Lower lobe of right lung (tissue), 2 donors: ENCODE measurements at places on chromosomes 3 and 15. TPM values are rescaled to one million over a fixed set of nuclear protein-coding genes. Genes with fewer than 3 reads are reported as not detected.
A peak's percentile ranks its signal among the peaks of the same experiment; 100 is the strongest.

- no peaks in the 10 kb centered on the region for H3K27me3 ChIP-seq
- DNase-seq, result no peak
- no peaks in the 10 kb centered on the region for H3K4me1 ChIP-seq
Observed at GRCh38 chr3:175304404-175304803, 445.3 kb downstream of the NAALADL2 start.

LDHAL6B gene
- not detected for total RNA-seq

CTXND1 gene
- 1.8 TPM for total RNA-seq

- H3K4me1 ChIP-seq, result peaks cover 65% of the 10 kb centered on the region
- peaks cover 3% of the 10 kb centered on the region for H3K27me3 ChIP-seq
- no peaks in the 10 kb centered on the region for H3K36me3 ChIP-seq
- H3K27ac ChIP-seq, result peak overlapping the region; percentile 42
Observed at GRCh38 chr3:53150247-53151085, 10.5 kb upstream of the PRKCD start.

DNAH12 gene
- total RNA-seq, result 11.2 TPM

GRCh38 chr15:85491691-85492090 lies 111.3 kb downstream of the AKAP13 start:
- no peaks in the 10 kb centered on the region for H3K36me3 ChIP-seq
- H3K4me1 ChIP-seq, result peaks cover 66% of the 10 kb centered on the region
- no peak overlapping the region for H3K4me3 ChIP-seq
- no peaks in the 10 kb centered on the region for H3K27me3 ChIP-seq
- no peak overlapping the region for H3K27ac ChIP-seq

DNA sequence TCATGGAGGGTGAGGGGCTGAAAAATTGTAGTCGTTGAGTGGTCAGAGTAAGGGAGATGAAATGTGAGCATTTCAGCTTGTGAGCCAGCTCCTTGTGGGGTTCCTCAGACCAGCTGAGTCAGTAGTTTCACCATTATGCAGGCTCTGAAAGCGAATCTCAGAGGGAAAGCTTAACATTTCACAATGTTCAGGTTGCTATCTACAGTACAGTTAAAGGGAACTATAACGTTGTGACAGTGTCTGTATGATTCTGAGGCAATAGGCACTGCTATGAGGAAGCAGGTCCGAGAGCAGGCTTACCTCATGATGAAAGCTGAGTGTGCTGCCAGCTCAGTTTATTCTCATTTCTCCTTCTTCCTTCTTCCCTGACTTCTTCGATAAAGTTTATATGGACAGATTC lies 469.6 kb downstream of the EDEM1 start:
- H3K4me1 ChIP-seq, result no peaks in the 10 kb centered on the region
- H3K36me3 ChIP-seq, result no peaks in the 10 kb centered on the region
- H3K4me3 ChIP-seq, result no peak overlapping the region

ITIH1 gene
- not detected for total RNA-seq

GRCh38 chr3:169668072-169668956 lies 4.8 kb upstream of the MECOM start:
- H3K27ac ChIP-seq, result peak overlapping the region; percentile 73
- H3K4me1 ChIP-seq, result peaks cover 21% of the 10 kb centered on the region
- H3K36me3 ChIP-seq, result no peaks in the 10 kb centered on the region
- peaks cover 61% of the 10 kb centered on the region for H3K27me3 ChIP-seq
- peak; percentile 68 for DNase-seq

DNA sequence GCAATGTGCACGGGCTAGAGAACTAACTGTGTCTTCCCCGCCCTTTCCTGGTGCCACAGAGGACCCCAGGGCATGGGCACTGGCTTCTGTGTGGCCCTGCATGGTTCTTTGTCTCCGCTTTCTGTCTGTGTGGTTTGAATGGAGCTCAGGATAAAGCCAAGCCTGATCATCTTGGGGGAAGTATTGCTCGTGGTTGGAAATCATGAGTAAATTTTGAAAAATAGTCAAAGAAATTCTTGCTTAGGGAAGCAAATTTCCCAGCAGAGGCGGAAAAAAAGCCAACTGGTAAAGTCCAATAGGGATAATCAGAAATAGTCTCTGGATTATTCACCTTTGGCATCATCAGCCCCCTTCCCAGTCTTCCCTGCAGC lies 55.4 kb downstream of the MAGEF1 start:
- H3K4me3 ChIP-seq, result no peak overlapping the region
- no peak for DNase-seq
- H3K27ac ChIP-seq, result no peak overlapping the region
- no peaks in the 10 kb centered on the region for H3K27me3 ChIP-seq
- H3K36me3 ChIP-seq, result no peaks in the 10 kb centered on the region

- H3K27ac ChIP-seq, result no peak overlapping the region
- H3K27me3 ChIP-seq, result no peaks in the 10 kb centered on the region
- DNase-seq, result no peak
- no peaks in the 10 kb centered on the region for H3K36me3 ChIP-seq
Observed at GRCh38 chr3:46646700-46647099, 34.4 kb downstream of the FAM240A start.

DNA sequence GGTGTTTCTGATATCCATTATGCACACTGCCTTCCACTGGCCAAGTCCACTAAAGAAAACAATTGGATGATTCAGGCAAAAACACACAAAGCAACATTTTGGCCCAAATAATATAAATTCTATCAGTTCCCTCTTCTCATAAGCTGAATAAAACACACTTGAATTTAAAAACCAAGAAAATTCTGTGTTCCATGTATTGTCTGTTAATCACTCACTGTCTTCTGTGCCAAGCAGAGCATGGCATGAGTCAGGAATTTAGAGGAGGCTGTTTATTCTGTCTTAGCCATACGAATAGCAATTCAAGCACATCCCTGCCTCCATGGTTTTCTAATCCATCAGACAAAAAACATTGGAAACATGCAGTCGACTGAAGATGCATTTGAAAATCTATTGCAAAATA lies 215.6 kb upstream of the UMPS start:
- no peak overlapping the region for H3K4me3 ChIP-seq
- DNase-seq, result no peak
- no peaks in the 10 kb centered on the region for H3K4me1 ChIP-seq
- H3K36me3 ChIP-seq, result no peaks in the 10 kb centered on the region
- H3K27me3 ChIP-seq, result no peaks in the 10 kb centered on the region
- no peak overlapping the region for H3K27ac ChIP-seq

DNA sequence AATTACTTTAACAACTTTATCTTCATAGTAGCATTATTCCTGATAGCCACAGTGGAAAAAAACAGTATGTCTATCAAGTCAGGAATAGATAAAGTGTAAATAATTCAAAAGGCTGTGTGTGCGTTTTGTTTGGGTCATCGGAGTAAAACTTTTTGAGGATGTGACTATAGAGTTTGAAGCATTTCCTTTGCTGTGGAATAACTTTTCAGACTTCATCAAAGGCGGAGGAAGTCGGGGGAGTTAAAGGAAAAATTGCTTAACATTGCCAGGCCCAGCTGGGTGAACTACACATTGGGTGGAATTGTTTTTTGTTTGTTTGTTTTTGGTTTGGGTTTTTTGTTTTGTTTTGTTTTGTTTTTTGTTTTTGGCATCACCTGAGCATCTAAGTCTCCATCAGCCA lies 70.4 kb upstream of the CRTC3 start:
- no peak overlapping the region for H3K4me3 ChIP-seq
- H3K27me3 ChIP-seq, result no peaks in the 10 kb centered on the region
- no peak for DNase-seq
- peaks cover 20% of the 10 kb centered on the region for H3K4me1 ChIP-seq
- H3K27ac ChIP-seq, result peak overlapping the region; percentile 0

GRCh38 chr15:101027273-101027901 lies 108.2 kb downstream of the LRRK1 start:
- no peaks in the 10 kb centered on the region for H3K27me3 ChIP-seq
- DNase-seq, result no peak
- H3K4me1 ChIP-seq, result peaks cover 26% of the 10 kb centered on the region

GRCh38 chr15:85354461-85354860 lies 25.9 kb upstream of the AKAP13 start:
- DNase-seq, result no peak
- no peak overlapping the region for H3K27ac ChIP-seq
- H3K36me3 ChIP-seq, result no peaks in the 10 kb centered on the region
- H3K4me3 ChIP-seq, result no peak overlapping the region
- H3K27me3 ChIP-seq, result no peaks in the 10 kb centered on the region
- H3K4me1 ChIP-seq, result peaks cover 13% of the 10 kb centered on the region

- DNase-seq, result no peak
- H3K27ac ChIP-seq, result no peak overlapping the region
- H3K27me3 ChIP-seq, result no peaks in the 10 kb centered on the region
- H3K4me1 ChIP-seq, result peaks cover 28% of the 10 kb centered on the region
- H3K4me3 ChIP-seq, result no peak overlapping the region
- H3K36me3 ChIP-seq, result no peaks in the 10 kb centered on the region
Observed at GRCh38 chr3:58540176-58540858, 3.3 kb upstream of the ACOX2 start.

DNA sequence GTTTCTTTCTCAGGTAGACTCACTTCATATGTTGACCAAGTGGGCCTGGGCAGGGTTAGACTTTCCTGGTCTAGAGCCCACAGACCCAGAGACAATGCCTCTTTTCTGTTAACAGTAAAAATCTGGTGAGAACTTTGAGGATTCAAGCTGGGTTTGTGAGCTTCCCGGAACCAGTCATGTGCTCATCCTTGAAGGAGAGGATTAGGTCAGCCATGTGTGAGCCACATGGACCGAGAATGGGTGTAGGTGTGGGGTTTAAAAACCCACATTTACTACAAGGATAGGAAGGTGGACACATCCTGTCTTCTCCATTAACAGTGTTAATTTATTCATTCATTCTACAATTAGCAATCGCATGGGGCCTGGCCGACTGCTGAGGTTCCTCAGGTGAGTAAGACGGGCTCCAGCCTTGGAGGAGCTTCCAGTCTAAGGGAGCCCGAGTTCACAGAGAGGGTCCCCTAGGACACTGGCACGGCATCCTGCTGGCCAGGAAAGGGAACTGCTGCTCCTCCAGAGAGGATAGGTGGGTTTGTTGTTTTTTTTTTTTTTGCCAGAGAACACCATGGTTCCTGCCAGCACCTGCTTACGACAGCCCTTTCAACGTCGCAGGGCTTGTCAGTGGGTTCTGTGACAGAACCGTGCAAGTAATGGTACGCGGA lies 69.0 kb downstream of the SQOR start:
- H3K4me1 ChIP-seq, result peaks cover 9% of the 10 kb centered on the region
- peaks cover 11% of the 10 kb centered on the region for H3K27me3 ChIP-seq
- H3K4me3 ChIP-seq, result peak overlapping the region; percentile 54

GMPPB gene
- total RNA-seq, result 27.3 TPM

MORC1 gene
- not detected for total RNA-seq

DNA sequence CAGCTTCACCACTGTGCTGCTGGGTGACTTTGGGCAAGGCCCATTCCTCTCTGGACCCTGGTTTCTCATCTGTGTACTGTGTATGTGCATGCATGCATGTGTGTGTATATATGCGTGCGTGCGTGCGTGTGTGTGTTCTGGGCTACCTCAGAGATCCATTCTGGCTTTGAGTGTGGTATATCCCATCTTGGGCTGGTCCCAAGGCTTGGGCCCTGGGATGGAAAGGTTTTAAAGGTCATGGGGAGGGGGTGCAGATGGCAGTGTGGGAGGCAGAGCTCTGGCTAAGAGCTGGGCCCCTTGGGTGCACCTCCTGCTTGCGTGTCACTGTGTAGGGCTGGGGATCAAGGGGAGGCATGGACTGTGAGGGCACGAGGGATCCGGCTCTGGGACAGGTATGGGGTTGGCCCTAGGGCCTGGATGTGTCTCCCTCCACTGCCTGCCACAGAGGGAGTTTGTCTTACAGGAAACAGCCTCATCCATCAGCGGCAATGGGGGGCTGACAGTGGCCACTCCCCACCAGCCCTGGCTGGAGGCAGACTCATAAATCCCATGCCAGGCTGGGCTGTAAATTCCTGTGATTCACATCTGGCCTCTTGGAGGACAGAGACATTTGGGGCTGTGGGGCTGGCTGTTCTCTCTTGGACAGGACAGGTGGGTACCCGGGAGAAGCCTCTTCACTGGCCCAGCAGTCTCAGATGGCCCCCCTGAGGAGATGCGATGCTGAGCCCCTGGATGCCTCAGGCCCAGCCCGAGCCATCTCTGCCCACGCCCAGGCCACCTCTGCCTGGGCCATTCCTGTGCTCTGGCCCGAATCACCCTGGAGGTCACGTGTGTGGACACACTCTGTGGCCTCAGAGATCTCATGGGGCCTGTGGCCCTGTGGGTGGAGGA lies 21.4 kb upstream of the CSPG4 start:
- H3K4me1 ChIP-seq, result peaks cover 30% of the 10 kb centered on the region
- no peaks in the 10 kb centered on the region for H3K36me3 ChIP-seq
- no peaks in the 10 kb centered on the region for H3K27me3 ChIP-seq
- DNase-seq, result peak; percentile 41

DNA sequence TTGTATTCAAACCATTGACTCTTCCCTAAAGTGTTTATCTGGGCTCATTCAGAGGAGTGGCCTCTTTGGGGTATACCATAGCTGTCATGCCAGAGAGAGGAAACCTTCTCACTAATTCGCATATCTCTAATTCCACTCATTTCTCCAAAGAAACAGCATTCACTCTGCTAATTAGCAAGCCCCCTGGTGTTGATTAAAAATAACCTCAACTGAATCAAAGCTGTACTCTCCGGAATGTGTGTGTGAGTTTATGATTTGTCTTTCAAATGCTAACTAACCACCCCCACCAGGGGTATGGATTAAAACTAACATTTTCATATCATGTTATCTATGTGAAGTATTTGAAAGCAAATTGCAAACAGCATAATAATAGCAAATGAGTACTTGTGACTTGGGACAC lies 45.5 kb downstream of the PAQR5 start:
- H3K4me3 ChIP-seq, result no peak overlapping the region
- H3K36me3 ChIP-seq, result no peaks in the 10 kb centered on the region
- no peaks in the 10 kb centered on the region for H3K27me3 ChIP-seq
- no peak for DNase-seq
- no peaks in the 10 kb centered on the region for H3K4me1 ChIP-seq

DNA sequence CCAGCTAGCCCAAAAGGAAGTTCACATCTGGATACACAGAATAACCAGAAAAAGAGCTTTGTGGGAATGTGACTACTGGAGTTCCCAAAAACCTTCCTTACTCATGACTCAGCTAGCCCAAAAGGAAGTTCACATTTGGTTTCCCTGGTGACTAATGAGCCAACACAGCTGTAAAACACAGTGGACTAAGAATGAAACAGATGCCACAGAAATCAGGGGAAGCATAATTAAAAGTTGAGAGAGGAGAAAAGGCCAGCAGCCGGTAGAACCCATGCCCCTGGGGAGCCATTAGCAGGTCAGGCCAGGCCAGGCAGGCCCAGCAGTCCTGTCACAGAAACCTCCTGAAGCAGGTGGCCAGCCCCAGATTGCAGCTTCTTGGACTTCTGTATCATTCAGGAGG lies 130.3 kb downstream of the GHSR start:
- no peak overlapping the region for H3K4me3 ChIP-seq
- H3K36me3 ChIP-seq, result peaks cover 20% of the 10 kb centered on the region
- H3K27ac ChIP-seq, result peak overlapping the region; percentile 70
- H3K27me3 ChIP-seq, result no peaks in the 10 kb centered on the region
- H3K4me1 ChIP-seq, result peaks cover 64% of the 10 kb centered on the region
- peak; percentile 53 for DNase-seq

DNA sequence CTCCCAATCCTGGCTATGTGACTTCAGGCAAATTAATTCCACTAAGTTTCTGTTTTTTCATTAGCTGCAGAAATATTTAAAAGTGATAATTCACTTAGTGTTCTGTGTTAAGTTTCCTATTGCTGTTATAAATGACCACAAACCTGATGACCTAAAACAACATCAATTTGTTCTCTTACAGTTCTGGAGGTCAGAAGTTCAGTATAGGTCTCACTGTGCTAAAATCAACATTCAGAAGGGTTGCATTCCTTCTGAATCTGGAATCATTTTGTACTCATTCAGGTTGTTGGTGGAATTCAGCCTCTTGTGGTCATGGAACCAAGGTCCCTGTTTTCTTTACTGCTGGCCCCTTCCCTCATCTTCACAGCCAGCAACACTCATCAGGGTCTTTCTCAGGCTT lies 254.1 kb downstream of the CNTN3 start:
- no peak overlapping the region for H3K4me3 ChIP-seq
- DNase-seq, result no peak
